ENCODE measurements at places on chromosomes 3 and 15.

DNA sequence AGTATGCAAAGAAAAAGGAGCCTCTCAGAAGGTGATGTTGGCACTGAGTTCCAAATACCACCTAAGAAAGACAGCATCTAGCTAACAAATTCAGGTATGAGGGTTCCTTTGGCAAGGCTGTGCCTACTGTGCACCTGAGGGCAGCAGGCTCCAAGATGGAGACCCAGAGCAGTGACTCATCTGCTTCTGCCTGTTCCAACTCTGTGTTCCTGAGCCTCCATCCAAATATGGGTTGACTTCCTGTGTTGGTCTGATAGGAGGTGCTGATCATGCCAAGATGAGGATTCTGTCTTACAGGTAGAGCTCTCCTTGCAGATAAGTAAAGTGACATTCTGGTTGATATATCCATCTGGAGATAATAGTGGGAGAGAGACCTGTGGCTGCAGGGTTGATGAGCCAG, 26.0 kb downstream of the SV2B start:
- peak; percentile 16 for DNase-seq

DNA sequence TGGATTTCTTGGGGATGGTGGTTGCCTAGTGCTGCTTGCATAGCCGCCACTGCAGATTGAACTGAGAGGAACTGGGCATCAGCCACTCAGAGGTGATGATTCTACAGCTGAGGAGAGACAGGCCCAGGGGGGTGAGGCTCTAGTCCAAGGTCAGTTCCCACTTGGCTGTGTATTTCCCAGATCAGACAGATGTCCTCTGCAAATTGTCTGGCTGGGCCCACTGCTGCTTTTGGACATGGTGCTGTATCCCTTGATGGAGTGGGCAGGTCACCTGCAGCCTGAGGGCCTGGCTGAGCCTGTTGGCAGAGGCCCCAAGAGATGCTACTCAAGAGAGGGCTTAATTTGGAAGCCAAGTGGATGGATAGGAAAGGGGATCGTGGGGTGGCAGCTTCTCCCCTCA, 124.5 kb upstream of the CTDSPL start:
- DNase-seq = no peak

DNA sequence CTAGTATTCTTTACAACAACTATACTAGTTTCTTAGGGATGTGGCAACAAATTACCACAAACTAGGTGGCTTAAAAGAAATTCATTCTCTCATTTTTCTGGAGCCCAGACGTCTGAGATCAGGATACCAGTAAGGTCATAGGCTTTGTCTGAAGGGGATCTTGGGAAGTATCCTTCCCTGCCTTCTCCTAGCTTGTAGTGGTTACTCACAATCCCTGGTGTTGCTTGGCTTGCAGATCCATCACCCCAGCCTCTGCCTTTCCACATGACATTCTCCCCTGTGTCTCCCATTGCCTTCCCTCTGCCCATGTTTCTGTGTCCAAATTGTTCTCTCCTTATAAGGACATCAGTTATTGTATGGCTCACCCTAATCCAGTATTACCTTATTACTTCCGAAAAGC, 24.3 kb upstream of the CLDN1 start:
- DNase-seq = peak; percentile 36

DNA sequence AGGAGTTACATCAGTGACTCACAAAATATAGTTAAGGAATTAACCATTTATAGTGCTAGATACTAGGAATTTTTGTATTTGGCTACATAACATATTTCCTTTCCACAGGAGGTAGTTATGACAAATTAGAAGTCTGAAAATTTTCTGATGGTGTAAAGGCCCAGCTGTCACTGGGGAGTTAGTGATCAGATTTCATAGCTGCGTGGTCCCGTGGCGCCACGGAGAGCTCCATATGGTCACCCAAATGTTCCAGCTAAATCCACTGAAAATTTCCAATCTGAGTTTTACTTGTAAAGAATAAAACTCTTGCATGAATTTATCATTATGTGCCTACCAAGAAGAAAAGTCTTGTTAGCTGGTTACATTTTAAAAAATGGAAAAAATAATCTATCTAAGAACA, 368.9 kb upstream of the PLSCR5 start:
- no peak for DNase-seq

- no peak for DNase-seq
These were observed 5.2 kb downstream of the POC1A start for GRCh38 chr3:52149021-52149420.

DNA sequence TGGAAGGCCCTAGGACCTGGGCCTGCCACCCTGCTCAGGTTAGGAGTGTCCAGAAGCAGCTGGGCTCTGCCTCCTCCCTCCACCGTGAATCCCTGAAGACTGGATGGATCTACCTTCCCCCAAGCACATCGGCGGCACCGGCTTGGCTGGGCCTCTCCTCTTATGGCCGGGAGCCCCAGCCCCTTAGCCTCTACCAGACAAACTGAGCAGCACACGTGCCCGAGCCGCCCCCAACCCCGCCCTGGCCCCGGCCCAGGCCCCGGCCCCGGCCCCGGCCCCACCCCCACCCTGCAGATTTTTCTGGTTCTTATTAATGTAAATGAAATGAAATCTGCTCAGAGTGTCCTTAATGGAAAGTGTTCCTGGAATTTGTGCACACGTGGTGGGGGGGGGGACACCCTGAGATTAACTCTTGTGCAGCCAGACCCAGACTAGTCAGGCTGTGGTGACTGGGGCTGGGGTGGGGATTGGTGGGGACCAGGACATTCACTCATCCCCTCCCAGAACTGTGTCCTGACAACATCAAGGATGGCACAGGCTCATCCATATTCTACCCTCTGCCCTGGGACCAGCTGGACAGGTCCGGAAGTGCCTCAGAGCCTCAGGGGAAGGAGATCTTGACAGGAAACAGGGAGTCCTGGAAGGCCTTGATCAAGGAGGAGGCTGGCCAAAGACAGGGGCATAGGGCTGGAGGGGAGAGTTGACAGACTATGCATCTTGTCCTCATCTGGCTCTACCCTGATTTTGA, 30.9 kb upstream of the SEMA3F start:
- DNase-seq = peak; percentile 32

GRCh38 chr3:119934249-119934648, 152.3 kb downstream of the NR1I2 start:
- DNase-seq = no peak
